ENCODE measurements at places on chromosomes 7 and 10.
A peak's percentile ranks its signal among the peaks of the same experiment; 100 is the strongest.

DNA sequence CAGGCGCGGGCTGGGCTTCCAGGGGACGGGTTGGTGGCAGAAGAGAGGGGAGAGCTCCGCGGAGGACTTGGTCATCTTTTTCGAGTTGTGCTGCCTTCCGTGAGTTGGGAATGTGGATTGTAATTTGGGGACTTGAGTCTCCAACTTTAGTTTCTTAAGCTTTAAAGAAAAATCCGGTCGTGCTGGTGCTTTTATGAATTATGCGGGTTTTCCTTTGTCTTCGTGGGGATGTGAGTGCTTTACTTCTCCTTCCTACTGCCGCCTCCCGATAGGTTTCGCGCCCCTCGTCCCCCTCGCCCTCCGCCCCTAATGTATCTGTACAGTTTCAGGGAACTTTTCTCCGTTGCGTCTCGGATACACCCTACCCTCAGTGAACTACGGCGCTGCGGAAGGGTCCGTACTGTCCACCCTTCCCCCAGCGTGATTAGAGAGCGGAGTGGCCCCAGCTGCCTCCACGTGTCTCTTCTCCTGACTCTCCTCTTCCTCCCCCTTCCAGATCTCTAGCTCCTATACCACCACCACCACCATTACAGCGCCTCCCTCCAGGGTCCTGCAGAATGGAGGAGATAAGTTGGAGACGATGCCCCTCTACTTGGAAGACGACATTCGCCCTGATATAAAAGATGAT lies 649 bp downstream of the SCD start:
- no peak for DNase-seq

- DNase-seq: no peak
Observed at GRCh38 chr7:131839967-131840690, 283.7 kb upstream of the PODXL start.

DNA sequence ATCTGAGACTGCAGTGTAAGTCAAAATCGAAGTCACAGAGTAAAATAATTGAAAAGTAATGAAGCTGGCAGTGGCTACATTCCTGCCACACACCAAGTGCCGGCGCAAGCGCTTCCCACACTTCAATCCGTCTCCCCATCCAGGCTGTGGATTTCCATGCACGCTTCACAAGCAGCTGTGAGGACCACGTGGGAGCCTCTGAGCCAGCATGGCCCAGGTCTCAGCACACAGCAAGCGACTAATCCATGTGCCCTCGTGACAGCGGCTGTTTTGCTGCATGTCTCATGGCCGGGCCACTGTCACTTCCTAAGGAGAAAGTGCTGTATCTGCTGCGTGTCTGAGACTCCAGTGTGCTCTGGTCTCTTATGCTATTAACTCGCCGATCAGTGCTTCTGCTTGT lies 566.9 kb downstream of the DNAJB6 start:
- no peak for DNase-seq

- DNase-seq: no peak
Observed at GRCh38 chr7:45971171-45971570, 50.1 kb upstream of the IGFBP3 start.

- DNase-seq: no peak
Observed at GRCh38 chr7:28759475-28759971, 198.6 kb downstream of the TRIL start.

GRCh38 chr7:56287429-56288138 lies 171.4 kb upstream of the NUPR2 start:
- no peak for DNase-seq

DNA sequence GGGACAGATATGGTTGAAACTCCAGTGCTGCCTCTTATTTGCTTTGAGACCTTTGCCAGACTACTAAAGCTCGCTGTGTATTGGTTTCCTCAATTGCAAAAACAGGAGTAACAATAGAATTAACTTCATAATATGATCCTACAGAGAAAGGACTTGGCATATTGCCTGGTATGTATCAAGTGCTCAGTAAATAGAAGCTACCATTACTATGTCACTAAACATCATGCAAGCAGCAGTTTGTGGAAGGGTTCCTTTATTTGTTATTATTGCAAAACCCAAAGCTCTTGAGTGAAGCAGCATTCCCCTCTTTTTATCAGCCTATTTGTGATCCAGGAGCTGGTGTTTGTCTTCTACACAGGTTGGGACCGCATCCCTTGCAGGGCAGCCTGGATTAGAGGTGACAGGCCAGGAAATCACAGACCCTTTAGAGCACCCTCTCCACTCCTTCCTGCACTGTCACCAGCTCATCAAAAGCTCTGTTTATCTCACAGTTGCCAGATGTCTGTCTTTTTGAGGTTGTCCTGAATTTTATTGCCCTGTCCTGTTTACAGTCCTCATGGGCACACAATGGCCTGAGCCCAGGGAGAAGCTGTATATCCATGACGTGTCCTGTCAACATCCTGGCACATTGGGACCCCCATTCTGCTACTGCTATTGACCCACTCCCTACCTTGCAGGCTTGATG lies 121.5 kb downstream of the SNX10 start:
- no peak for DNase-seq

- no peak for DNase-seq
Observed at GRCh38 chr7:121082400-121083101, 94.0 kb downstream of the CPED1 start.

DNA sequence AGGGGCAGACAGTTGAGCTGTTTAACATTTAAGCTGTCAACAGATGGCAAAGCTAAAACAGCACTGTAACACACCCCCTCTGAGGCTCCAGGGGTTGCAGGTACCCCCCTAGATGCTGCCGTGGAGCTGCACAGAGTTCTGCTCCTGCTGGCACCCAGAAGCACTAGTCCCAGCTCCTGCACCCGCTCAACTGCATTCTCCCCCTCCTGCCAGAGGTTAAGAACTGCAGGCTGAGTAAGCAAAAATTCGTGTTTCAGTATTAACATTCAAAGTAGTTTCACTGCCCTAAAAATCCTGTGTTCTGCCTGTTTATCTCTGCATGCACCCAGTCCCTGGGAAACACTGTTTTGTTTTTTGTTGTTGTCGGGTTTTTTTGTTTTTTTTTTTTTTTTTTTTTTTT lies 790.8 kb upstream of the KCND2 start:
- DNase-seq: peak; percentile 1

DNA sequence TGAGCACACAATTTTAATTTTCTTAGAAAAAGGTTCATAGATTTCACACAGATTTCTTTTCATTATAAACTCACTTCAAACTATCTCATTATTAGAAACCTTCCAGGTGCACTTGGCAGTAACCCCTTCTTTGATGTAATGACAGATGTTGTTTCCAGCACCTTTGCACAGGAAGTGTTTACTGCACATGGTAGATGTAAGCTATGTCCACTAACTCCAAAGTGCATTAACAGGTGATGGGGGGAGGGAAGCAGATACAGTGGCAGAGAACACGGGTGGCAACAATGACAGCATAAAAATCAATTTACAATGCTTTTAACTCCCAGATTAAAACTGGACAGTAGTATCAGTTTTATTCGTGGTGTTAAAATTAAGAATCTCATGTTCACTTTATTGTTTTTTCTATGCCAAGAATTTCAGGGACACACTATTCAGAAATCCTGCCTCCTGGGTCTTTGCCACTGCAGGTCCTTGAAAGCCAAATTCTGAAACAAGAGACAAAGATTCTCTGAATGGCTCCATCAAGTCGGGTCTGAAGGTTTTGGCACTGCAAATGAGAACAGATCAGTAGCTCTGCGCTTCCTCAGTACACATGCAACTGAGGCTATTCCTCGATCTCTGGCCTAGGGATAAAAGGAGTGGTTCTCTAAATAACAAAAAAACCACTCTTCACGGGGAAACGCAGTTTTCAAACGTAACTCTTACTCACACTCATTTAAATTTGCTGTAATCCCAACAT lies 187.7 kb downstream of the JAZF1 start:
- no peak for DNase-seq

GRCh38 chr10:128833671-128834070 lies 633.4 kb upstream of the MGMT start:
- no peak for DNase-seq

DNA sequence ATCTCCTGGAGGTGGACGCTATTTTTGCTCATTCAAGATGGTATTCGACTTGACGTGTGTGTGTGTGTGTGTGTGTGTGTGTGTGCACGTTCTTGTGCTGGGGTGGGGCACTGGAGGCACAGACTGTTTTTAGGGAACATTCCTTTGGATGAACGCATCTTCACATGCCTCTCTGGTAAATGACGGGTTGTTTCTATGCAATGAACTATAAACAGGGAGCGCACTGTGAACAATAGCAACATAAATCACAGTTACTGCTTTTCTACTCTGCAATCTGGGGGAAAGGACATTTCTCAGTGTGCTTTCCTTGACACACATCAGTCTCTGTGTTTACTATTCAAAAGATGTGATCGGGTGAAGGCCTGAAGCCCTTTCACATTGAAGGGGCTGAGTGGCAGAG lies 120.1 kb upstream of the PITRM1 start:
- DNase-seq: no peak

- DNase-seq: no peak
Observed at GRCh38 chr7:93228302-93228701, 2.0 kb upstream of the HEPACAM2 start.

- no peak for DNase-seq
Observed at GRCh38 chr7:36214608-36215456, 61.8 kb downstream of the EEPD1 start.

GRCh38 chr10:103651783-103652476 lies 158.4 kb downstream of the NEURL1 start:
- DNase-seq: no peak

DNA sequence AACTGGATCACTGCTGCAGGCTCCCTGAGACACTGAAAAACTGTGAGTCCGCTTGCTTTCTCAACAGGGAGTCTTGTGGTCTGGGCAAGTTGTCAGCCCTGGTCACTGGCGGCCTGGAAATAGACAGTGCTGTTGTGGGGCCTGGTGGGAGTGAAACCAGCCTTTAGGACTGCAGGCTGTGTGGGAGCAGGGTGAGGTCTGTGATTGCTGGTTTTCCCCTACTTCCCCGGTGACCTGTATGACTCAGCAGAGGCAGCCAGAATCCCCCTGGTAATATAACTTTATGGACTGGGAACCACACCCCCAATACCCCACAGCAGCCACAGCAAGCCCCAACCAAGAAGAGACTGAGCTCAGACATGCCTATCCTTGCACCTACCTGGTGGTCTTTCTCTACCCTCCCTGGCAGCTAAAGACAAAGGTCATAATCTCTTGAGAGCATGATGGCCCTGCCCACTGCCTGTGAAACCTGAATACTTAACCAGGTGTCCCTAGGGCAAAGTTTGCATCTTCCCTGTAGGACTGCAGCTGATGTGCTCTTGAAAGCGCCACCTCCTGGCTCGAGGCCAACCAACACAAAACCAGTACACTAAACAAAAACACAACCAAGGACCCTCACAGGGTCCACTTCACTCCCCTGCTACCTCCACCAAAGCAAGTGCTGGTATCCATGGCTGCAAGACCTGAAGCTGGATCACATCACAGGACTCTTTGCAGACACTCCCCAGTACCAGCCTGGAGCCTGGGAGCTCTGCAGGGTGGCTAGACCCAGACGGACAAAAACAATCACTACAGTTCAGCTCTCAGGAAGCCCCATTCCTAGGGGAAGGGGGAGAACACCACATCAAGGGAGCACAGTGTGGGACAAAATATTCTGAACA lies 7.2 kb upstream of the ADAM22 start:
- DNase-seq: no peak

- DNase-seq: no peak
Observed at GRCh38 chr7:2030475-2031450, 202.0 kb downstream of the MAD1L1 start.

- DNase-seq: peak; percentile 29
Observed at GRCh38 chr10:117503244-117504205, 39.0 kb upstream of the EMX2 start.

DNA sequence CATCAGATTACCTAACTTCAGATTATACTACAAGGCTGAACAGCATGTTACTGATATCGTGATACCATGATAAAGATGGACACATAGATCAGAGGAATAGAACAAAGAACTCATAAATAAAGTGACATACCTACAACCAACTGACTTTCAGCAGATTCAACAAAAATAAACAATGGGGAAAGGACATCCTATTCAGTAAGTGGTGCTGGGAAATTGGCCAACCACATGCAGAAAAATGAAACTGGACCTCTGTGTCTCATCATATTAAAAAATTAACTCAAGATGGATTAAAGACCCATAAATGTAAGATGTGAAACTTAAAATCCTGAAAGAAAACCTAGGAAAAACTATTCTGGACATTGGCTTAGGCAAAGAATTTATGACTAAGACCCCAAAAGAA lies 158.6 kb downstream of the ZEB1 start:
- DNase-seq: no peak

DNA sequence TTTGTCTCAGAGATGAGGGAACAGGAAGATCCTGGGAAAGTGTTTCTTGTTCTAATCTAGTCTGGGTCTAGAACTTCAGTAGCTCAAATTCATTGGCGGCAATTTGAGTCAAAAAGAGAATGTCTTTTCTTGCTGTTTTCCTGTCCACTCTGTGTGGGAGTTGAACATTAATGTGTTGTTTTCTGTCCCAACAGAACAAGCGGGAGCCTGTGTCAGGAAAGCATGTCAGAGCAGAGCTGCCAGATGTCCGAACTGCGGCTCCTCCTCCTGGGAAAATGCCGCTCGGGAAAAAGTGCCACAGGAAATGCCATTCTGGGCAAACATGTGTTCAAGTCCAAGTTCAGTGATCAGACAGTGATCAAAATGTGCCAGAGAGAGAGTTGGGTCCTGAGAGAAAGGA lies 16.0 kb downstream of the GIMAP8 start:
- no peak for DNase-seq

- DNase-seq: no peak
Observed at GRCh38 chr10:132659206-132660091, 121.9 kb downstream of the INPP5A start.

DNA sequence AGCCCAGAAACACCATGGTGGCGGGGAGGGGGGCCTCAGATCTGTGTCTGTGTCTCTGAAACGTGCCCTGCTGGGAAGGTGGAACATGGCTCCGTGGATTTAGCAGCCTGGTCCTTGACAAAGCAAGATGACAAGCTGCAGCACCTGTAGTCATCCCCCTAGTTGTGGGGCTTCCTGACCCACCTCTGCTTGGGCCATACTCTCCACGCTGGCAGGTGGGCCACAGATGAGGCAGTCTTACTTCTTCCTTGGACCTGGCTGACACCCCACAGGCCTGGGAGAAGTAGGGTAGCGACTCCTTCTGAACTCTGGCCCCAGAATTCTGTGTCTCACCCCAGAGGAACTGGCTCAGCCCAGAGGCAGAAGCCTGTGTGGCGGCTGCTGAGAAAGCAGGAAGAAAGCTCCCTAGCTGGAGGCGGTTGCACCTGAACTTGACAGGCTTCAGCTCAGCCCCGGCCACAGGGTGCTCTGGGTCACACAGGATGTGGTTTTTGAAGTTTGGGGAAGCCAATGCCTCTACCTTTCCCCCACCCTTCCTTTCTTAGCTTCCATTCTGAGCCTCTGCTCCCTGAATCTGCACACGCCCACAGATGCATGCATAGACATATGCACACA lies 113.9 kb downstream of the ABLIM1 start:
- DNase-seq: peak; percentile 65
